Type B pancreatic cell (in vitro differentiated cells): ENCODE measurements at places on chromosomes 4 and X. TPM values are rescaled to one million over a fixed set of nuclear protein-coding genes. Genes with fewer than 3 reads are reported as not detected.
A peak's percentile ranks its signal among the peaks of the same experiment; 100 is the strongest.

GRID2 gene
- total RNA-seq, result 1.3 and 1.7 TPM in 2 replicates

CXCL11 gene
- not detected in 2 replicates for total RNA-seq

HPSE gene
- total RNA-seq, result 17.6 and 87.8 TPM in 2 replicates

AMER1 gene
- 8.9 and 11.7 TPM in 2 replicates for total RNA-seq

ZNF280C gene
- 6.4 and 13.2 TPM in 2 replicates for total RNA-seq

ZXDA gene
- 3.5 TPM in 1 of 2 replicates, not detected in the other for total RNA-seq

F9 gene
- 0.24 and 0.36 TPM in 2 replicates for total RNA-seq

TLR1 gene
- 0.36 and 0.55 TPM in 2 replicates for total RNA-seq

CXCL8 gene
- 2.7 and 3.3 TPM in 2 replicates for total RNA-seq

GRCh38 chr4:151206241-151207005 is 70.5 kb upstream of the PRSS48 start:
- peaks cover 12% of the 10 kb centered on the region for H3K4me1 ChIP-seq
- no peaks in the 10 kb centered on the region for H3K36me3 ChIP-seq
- no peak overlapping the region for H3K4me3 ChIP-seq
- no peaks in the 10 kb centered on the region for H3K27me3 ChIP-seq
- no peak for DNase-seq
- no peak overlapping the region for H3K27ac ChIP-seq

- H3K4me3 ChIP-seq, result peak overlapping the region; percentile 48
- H3K27ac ChIP-seq, result peak overlapping the region; percentile 81
- H3K36me3 ChIP-seq, result peaks cover 42% of the 10 kb centered on the region
- peaks cover 60% of the 10 kb centered on the region for H3K4me1 ChIP-seq
- DNase-seq, result no peak
Observed at GRCh38 chr4:38109896-38110295, 149.7 kb downstream of the PTTG2 start.

DNA sequence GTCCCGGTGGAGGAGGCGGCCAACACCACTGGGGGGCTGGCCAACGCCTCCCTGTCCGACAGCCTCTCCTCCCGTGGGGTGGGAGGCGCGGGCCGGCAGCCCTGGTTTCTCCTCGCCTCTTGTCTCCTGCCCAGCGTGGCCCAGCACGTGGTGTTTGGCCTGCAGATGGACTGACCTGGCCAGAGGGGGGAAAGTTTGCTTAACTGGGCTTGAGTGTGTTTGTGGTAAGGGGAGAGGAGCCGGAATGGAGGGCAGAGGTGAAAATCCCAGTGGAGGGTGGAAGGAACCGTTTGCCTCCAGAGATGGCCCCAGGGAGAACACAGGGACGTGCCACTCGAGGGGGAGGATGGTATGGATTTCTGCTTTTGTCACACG is 27.6 kb downstream of the NYX start:
- DNase-seq, result no peak
- no peaks in the 10 kb centered on the region for H3K36me3 ChIP-seq
- H3K27ac ChIP-seq, result no peak overlapping the region
- H3K4me3 ChIP-seq, result no peak overlapping the region

- no peak for DNase-seq
- H3K27me3 ChIP-seq, result no peaks in the 10 kb centered on the region
Observed at GRCh38 chr4:66653937-66654336, 891.4 kb downstream of the CENPC start.

DNA sequence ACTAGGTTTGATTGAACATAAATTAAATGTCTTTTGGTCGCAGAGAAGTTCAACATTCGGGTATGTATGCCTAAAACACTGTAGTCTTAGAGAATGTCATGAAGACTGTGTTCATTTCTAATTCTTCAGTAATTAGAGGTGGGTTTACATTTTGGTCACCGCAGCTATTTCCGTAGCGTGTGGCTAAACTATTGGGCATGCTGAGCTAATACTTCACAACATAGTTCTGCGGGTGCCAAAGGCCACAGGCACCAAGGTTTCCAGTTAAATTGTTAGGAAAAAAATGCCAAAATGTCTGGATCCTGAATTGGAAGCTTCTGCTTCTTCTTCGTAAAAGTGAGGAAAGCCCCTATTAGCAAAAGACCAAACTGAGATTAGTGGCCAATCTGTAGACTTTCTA is 25.1 kb downstream of the SMIM31 start:
- H3K27me3 ChIP-seq, result no peaks in the 10 kb centered on the region
- no peak overlapping the region for H3K27ac ChIP-seq
- H3K4me1 ChIP-seq, result no peaks in the 10 kb centered on the region
- H3K4me3 ChIP-seq, result no peak overlapping the region
- no peaks in the 10 kb centered on the region for H3K36me3 ChIP-seq

- no peak for DNase-seq
- H3K27me3 ChIP-seq, result no peaks in the 10 kb centered on the region
- no peak overlapping the region for H3K4me3 ChIP-seq
- no peak overlapping the region for H3K27ac ChIP-seq
Observed at GRCh38 chrX:44401151-44401550, 57.7 kb upstream of the EFHC2 start.

GRCh38 chrX:25805744-25806143 is 332.4 kb upstream of the MAGEB18 start:
- H3K36me3 ChIP-seq, result no peaks in the 10 kb centered on the region
- no peak overlapping the region for H3K27ac ChIP-seq
- H3K27me3 ChIP-seq, result no peaks in the 10 kb centered on the region
- DNase-seq, result no peak

DNA sequence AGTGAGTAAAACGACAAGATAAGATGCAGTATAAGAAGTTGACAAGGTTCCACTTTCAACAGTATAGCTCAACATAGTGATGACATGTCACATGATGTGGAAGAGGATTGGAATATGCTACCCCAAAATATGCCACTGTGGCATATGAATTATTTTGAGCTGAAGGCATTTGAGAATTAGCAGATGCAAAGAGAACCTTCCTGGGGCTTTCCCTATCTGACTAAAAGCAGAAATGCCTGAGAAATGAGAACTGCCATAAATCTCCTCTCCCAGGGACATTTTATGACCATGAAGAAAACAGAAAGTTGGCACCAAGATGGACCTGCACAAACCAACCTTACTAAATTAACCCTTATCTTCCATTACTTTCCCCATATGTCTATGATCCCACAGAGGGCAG is 24.8 kb downstream of the CDKN2AIP start:
- H3K27me3 ChIP-seq, result no peaks in the 10 kb centered on the region
- H3K27ac ChIP-seq, result peak overlapping the region; percentile 94
- H3K36me3 ChIP-seq, result peaks cover 8% of the 10 kb centered on the region
- DNase-seq, result no peak

DNA sequence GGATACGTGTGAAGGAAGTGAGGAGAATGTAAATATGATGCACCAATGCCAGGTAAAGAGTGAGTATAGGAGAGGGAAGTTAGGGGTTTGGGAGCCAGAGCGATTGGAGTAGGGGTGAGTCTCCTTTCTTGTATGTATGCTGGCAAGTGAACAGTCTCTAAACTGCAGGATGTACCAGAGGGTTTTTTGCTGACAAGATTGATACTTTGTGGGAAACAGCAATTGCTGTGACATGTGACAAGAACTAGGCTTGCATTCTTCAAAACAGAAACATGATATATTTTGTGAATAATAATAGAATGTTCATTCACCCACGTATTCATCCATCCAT is 706 bp downstream of the CHIC1 start:
- H3K4me3 ChIP-seq, result peak overlapping the region; percentile 97
- H3K27me3 ChIP-seq, result no peaks in the 10 kb centered on the region
- DNase-seq, result no peak
- H3K27ac ChIP-seq, result peak overlapping the region; percentile 95

- DNase-seq, result no peak
- H3K4me3 ChIP-seq, result peak overlapping the region; percentile 87
- H3K36me3 ChIP-seq, result no peaks in the 10 kb centered on the region
- H3K27me3 ChIP-seq, result no peaks in the 10 kb centered on the region
- peaks cover 21% of the 10 kb centered on the region for H3K4me1 ChIP-seq
Observed at GRCh38 chr4:68906780-68907137, 44.8 kb downstream of the UGT2A3 start.

DNA sequence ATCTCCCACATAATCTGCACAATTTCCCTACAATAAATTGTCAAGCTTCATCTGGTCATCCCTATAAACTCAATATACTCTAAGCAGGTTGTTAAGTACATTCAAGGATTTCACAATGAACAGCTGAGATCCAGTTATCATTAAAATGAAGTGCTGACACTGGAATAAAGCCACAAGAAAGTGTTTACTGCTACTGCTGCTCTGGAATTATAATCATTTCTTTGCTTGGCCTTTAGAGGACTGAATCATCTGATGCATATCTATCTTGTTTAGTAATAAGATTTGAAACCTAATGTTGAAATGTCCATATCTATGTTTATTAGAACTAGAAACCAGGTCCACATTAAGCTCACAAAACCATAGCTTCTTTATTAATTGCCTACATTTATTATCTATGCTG is 338.6 kb upstream of the ZFP42 start:
- no peak for DNase-seq
- no peak overlapping the region for H3K4me3 ChIP-seq
- H3K4me1 ChIP-seq, result no peaks in the 10 kb centered on the region
- H3K36me3 ChIP-seq, result no peaks in the 10 kb centered on the region
- peaks cover 6% of the 10 kb centered on the region for H3K27me3 ChIP-seq

DNA sequence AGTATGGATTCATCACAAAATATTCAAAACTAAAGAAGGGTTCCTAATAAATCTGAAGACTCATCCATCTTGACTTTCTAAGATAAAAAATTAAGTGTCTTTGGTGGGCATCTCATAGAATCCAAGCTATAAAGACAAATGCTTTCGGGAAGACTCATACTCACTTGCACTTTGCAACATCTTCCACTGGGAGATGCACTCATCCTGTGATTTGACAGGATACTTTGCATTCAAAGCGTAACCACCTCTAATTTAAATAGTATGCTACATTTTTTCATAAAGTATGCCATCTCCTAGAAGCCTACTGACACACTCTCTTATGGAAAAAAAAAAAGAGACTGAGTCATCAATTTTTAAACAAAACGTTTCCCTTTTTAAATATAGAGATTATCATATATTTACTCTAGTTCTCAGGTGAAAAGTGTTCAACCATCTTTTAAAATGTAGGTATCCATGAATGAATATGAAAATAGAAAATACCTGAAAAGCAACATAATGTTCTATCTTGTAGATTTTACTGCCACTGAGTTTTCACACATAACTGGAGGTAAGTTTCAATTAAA is 119.6 kb downstream of the KLHL13 start:
- no peak for DNase-seq
- peaks cover 4% of the 10 kb centered on the region for H3K4me1 ChIP-seq
- peaks cover 2% of the 10 kb centered on the region for H3K36me3 ChIP-seq
- H3K27ac ChIP-seq, result no peak overlapping the region
- H3K27me3 ChIP-seq, result no peaks in the 10 kb centered on the region

DNA sequence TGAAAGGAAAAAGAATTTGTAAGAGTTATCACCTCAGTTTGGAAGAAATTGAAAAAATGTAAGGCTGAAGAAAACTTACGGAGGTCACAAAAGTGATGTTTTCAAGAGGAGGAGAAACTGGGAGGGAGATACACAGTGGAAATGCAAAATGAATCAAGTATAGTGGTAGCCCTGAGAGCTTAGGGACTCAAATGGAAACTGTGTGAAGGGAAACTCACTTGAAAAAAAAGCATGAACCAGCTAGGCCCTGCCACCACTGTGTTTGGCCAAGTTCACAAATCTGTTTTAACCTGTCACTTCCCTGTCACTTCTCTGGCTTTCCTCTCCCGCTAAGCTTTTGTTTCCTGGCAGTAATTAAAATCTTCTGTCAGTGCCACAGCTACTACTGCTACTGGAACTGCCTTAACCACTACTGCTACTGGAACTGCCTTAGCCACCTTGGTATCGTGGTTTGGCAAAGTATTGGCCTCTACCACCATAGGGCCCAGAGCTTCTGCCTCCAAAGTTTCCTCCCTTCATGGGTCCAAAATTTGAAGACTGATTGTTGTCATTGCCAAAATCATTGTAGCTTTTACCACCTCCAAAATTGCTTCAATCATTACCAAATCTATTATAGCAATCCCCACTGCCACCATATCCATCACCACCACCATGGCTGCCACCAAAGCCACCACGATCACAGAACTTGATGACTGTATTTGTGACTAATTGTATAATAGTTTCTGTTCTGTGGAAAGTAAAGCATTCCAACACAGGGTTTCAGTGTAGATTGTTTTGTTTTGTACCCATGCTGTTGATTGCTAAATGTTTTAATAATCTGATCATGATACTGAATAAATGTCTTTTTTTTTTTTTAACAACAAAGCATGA is 41.5 kb downstream of the SMARCA5 start:
- no peak for DNase-seq
- no peaks in the 10 kb centered on the region for H3K4me1 ChIP-seq
- no peak overlapping the region for H3K27ac ChIP-seq
- peaks cover 3% of the 10 kb centered on the region for H3K27me3 ChIP-seq

DNA sequence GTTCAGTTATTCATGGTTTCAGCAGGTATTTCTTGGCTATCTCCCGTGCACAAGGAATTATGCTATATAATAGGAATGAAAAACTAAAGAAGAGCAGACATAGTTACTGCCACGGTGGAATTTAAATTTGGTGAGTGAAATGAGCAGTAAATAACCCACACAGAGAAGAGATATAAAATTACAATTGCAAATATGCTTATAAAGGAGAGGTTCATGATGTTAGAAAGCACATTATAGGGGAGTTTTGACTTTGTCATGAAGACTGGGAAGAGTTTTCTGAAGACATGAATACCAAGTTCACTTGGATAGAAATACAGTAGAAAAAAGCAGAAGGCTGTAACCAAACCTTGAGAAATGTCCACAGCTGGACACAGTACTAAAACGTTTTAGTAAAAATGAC is 712.0 kb upstream of the AADAT start:
- H3K4me1 ChIP-seq, result no peaks in the 10 kb centered on the region
- no peak overlapping the region for H3K4me3 ChIP-seq
- no peaks in the 10 kb centered on the region for H3K36me3 ChIP-seq
- no peak for DNase-seq
- H3K27ac ChIP-seq, result no peak overlapping the region

GRCh38 chrX:100973411-100973810 is 3.9 kb downstream of the ARL13A start:
- no peak overlapping the region for H3K4me3 ChIP-seq
- no peak for DNase-seq
- H3K27me3 ChIP-seq, result no peaks in the 10 kb centered on the region
- no peak overlapping the region for H3K27ac ChIP-seq
- H3K36me3 ChIP-seq, result no peaks in the 10 kb centered on the region

GRCh38 chrX:120306630-120307029 is 4.6 kb downstream of the TMEM255A start:
- no peaks in the 10 kb centered on the region for H3K36me3 ChIP-seq
- no peak overlapping the region for H3K27ac ChIP-seq
- H3K27me3 ChIP-seq, result peaks cover 58% of the 10 kb centered on the region
- no peak overlapping the region for H3K4me3 ChIP-seq

GRCh38 chr4:108099838-108100237 is 68.9 kb downstream of the LEF1 start:
- H3K27me3 ChIP-seq, result no peaks in the 10 kb centered on the region
- DNase-seq, result no peak
- H3K36me3 ChIP-seq, result peaks cover 9% of the 10 kb centered on the region
- H3K4me3 ChIP-seq, result no peak overlapping the region
- peaks cover 9% of the 10 kb centered on the region for H3K4me1 ChIP-seq
- H3K27ac ChIP-seq, result no peak overlapping the region

GRCh38 chr4:112585977-112586736 is 50.6 kb downstream of the ZGRF1 start:
- no peak overlapping the region for H3K27ac ChIP-seq
- no peaks in the 10 kb centered on the region for H3K27me3 ChIP-seq
